ENCODE measurements at places on chromosomes 1 and 21. TPM values are rescaled to one million over a fixed set of nuclear protein-coding genes. Genes with fewer than 3 reads are reported as not detected.

EEIG2 gene
- total RNA-seq = 47.3 TPM

RAB42 gene
- 6.7 TPM for total RNA-seq

HMGCS2 gene
- total RNA-seq = not detected

CD247 gene
- 0.34 TPM for total RNA-seq

KAZN gene
- 21.6 TPM for total RNA-seq

TSPAN1 gene
- not detected for total RNA-seq

Measured in melanocyte of skin (primary cell).